Left ventricle myocardium inferior (tissue), 1 donor: ENCODE measurements at places on chromosomes 12 and 14. TPM values are rescaled to one million over a fixed set of nuclear protein-coding genes. Genes with fewer than 3 reads are reported as not detected.
A peak's percentile ranks its signal among the peaks of the same experiment; 100 is the strongest.

Gene CELA1
- total RNA-seq: not detected

Gene EFS
- total RNA-seq: 3.6 TPM

Gene TAS2R30
- 0.44 TPM for total RNA-seq

Gene COQ6
- total RNA-seq: 49.8 TPM

Gene PTCSC3
- not detected for total RNA-seq

Gene SELPLG
- total RNA-seq: 3.4 TPM

Gene PRIMA1
- total RNA-seq: 7.3 TPM

Gene MGAT4C
- 5.4 TPM for total RNA-seq

Gene TMEM30B
- 0.22 TPM for total RNA-seq

Gene LIN7A
- 11.9 TPM for total RNA-seq

Gene ZNF10
- 5.6 TPM for total RNA-seq

Gene CNTN1
- total RNA-seq: 0.11 TPM

Gene RASSF3
- total RNA-seq: 102 TPM

Gene RAP1B
- total RNA-seq: 41.5 TPM

Gene GARIN6
- total RNA-seq: not detected

Gene PITPNM2
- 18.4 TPM for total RNA-seq

- peak overlapping the region; percentile 91 for H3K4me3 ChIP-seq
- no peaks in the 10 kb centered on the region for H3K27me3 ChIP-seq
- no peaks in the 10 kb centered on the region for H3K36me3 ChIP-seq
- H3K4me1 ChIP-seq: peaks cover 51% of the 10 kb centered on the region
Observed at GRCh38 chr12:51951843-51952722, 584 bp downstream of the ACVR1B start.

DNA sequence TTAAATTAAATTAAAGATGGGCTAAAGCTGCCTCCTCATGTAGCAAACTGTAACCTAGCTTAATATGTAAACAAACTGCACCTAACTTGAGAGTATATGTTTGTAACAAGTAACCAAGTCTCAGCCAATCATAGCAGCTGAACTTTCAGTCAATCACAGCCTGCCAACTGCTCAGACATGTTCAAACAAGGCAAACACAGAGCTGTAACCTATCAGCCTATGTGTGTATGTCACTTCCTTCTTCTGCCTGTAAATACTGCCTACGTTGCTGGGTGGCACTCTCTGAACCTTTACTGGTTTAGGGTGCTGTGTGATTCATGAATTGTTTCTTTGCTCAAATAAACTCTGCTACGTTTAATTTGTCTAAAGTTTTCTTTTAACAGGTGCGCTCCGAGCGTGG lies 2.9 kb downstream of the SERPINA6 start:
- DNase-seq: no peak
- H3K4me1 ChIP-seq: no peaks in the 10 kb centered on the region
- no peaks in the 10 kb centered on the region for H3K36me3 ChIP-seq

DNA sequence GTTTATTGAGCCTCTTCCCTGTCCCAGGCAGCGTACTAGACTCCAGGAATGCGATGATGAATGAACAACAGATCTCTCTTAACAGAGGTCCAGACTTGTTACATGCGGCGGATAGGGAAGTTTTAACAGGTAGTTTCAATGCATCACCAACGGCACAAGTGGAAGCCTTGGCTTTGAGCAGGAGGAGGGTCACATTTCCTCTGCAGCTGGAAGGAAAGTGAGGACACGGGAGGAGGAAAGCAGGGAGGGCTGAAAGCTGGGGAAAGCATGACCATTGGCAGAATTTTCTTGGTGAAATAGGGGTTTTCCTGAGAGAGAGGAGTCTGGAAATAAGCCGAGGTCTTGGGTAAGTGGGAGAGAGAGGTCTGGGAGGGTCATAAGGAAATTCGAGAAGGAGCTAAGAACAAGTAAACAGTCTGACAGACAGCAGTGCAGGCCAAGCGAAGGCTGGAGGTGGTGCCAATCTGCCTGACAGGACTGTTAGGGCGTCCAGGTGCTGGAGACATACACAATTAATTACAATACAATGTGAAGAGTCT lies 15.4 kb downstream of the BHLHE41 start:
- H3K4me3 ChIP-seq: no peak overlapping the region
- no peaks in the 10 kb centered on the region for H3K36me3 ChIP-seq
- peaks cover 27% of the 10 kb centered on the region for H3K4me1 ChIP-seq
- H3K27ac ChIP-seq: peak overlapping the region; percentile 73

- DNase-seq: no peak
- H3K4me3 ChIP-seq: no peak overlapping the region
- peaks cover 74% of the 10 kb centered on the region for H3K27me3 ChIP-seq
Observed at GRCh38 chr12:130655010-130655409, 61.1 kb downstream of the RIMBP2 start.

- no peak for DNase-seq
- H3K27me3 ChIP-seq: peaks cover 17% of the 10 kb centered on the region
- peaks cover 2% of the 10 kb centered on the region for H3K4me1 ChIP-seq
- H3K27ac ChIP-seq: no peak overlapping the region
Observed at GRCh38 chr14:20440882-20441281, 4.9 kb upstream of the KLHL33 start.

DNA sequence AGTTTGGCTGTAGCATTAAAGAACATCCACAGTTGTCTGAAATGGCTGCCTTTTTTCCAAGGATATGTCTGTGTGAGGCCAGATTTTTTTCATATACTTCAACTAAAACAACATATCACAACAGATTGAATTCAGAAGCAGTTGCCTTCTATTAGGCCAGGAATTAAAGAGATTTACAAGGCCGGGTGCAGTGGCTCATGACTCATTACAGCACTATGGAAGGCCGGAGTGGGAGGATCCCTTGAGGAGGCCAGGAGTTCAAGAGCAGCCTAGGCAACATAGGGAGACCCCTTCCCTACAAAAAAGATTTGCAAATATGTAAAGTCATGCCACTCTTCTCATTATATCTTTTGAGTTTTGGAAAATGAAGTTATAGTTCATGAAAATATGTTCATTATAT lies 108.6 kb downstream of the KTN1 start:
- no peak for DNase-seq
- peaks cover 36% of the 10 kb centered on the region for H3K36me3 ChIP-seq
- no peaks in the 10 kb centered on the region for H3K27me3 ChIP-seq

- H3K4me1 ChIP-seq: peaks cover 7% of the 10 kb centered on the region
- H3K27me3 ChIP-seq: peaks cover 14% of the 10 kb centered on the region
- H3K4me3 ChIP-seq: no peak overlapping the region
- H3K27ac ChIP-seq: peak overlapping the region; percentile 31
- H3K36me3 ChIP-seq: no peaks in the 10 kb centered on the region
- DNase-seq: no peak
Observed at GRCh38 chr12:47393403-47393790, 312.4 kb downstream of the RPAP3 start.

GRCh38 chr12:99916555-99916954 lies 68.2 kb downstream of the ANKS1B start:
- H3K4me3 ChIP-seq: no peak overlapping the region
- no peaks in the 10 kb centered on the region for H3K4me1 ChIP-seq
- H3K27ac ChIP-seq: no peak overlapping the region
- no peak for DNase-seq
- H3K36me3 ChIP-seq: no peaks in the 10 kb centered on the region

DNA sequence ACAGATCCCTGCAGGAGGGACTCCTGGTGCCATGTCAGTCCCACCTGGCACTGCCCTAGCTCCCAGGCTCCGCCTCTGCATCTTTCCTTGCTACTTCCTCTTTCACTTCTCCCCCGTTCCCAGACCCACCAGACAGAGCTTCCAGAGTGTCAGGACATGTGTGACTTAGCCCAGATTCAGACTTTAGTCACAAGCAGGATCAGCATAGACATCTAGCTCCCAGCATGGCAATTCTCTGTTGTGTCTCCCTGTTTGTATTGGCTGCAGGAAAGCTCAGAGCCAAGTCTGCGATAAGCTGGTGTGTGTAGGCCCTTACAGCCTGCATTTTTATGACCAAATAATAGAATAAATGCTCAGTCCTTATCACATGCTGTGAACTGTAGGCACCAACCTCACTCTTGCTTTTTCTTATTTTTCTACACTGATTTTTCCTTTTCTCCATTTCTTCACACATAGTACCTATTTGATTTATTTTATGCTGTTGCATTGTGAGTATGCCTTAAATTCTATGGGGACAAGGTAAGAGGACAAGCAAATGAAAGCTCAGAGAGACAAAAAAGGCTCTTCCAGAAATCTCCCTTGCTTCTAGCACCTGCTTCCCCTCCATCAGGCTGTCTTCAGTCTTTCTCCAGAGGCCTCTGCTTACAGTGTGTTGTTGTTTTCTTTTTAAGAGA lies 5.9 kb downstream of the DHRS2 start:
- H3K36me3 ChIP-seq: no peaks in the 10 kb centered on the region
- H3K27ac ChIP-seq: no peak overlapping the region
- peaks cover 5% of the 10 kb centered on the region for H3K4me1 ChIP-seq
- DNase-seq: no peak
- no peak overlapping the region for H3K4me3 ChIP-seq

DNA sequence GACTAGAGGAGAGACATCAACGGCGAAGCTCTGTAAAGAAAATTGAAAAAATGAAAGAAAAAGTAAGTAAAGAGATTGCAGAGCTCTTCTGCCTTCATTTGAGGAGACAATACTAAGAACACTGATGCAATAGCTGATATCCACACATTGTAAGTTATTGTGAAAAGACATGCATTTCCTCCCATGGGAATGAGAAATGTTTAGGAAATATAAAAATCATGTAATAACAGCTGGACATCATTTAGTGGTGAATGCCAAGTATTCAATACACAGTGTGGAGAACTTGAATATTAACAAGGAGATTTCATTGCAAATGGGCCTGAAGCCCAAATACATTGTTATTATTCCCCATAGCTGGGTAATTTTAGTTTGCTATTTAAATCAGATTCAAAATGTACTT lies 179.2 kb downstream of the KICS2 start:
- H3K27me3 ChIP-seq: no peaks in the 10 kb centered on the region
- DNase-seq: no peak
- peaks cover 6% of the 10 kb centered on the region for H3K36me3 ChIP-seq
- peaks cover 25% of the 10 kb centered on the region for H3K4me1 ChIP-seq

GRCh38 chr12:52432559-52433207 lies 1.5 kb downstream of the KRT75 start:
- H3K36me3 ChIP-seq: no peaks in the 10 kb centered on the region
- no peak overlapping the region for H3K4me3 ChIP-seq
- H3K4me1 ChIP-seq: no peaks in the 10 kb centered on the region

- no peak overlapping the region for H3K4me3 ChIP-seq
- H3K36me3 ChIP-seq: no peaks in the 10 kb centered on the region
- peaks cover 88% of the 10 kb centered on the region for H3K4me1 ChIP-seq
- DNase-seq: no peak
- peak overlapping the region; percentile 75 for H3K27ac ChIP-seq
Observed at GRCh38 chr12:611721-612120, 51.5 kb downstream of the NINJ2 start.

DNA sequence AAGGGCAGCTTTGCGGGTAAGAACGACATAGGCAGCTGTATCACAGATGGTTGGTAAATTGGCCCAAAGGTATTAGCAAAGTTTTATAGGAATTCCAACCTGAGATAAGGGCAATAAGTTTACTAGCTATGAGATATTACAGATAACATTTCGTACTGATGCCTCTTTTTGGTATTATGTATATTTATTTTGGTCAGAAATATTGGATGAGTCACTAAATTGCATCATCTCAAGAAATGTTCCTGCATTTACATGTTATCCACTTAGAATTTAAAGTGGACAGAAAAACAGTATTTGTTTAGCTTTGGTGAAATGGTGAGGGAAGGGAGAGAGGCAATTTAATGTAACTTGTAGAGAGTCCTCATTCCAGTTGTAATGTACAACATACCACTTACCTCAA lies 65.1 kb upstream of the PZP start:
- no peak for DNase-seq
- H3K27ac ChIP-seq: no peak overlapping the region
- H3K27me3 ChIP-seq: no peaks in the 10 kb centered on the region
- H3K4me1 ChIP-seq: no peaks in the 10 kb centered on the region
- no peaks in the 10 kb centered on the region for H3K36me3 ChIP-seq
- no peak overlapping the region for H3K4me3 ChIP-seq

- no peak within 1 kb of the TSS for H3K4me3 ChIP-seq
- no peak within 1 kb of the TSS for H3K27ac ChIP-seq
- no peaks in the 10 kb centered on the region for H3K4me1 ChIP-seq
- DNase-seq: no peak
Observed at GRCh38 chr12:21130998-21131397, at the start of gene SLCO1B1. SLCO1B1 (plus strand) TSS chr12:21131194; CDS start chr12:21141575, 10,381 bp downstream.

GRCh38 chr12:3040663-3041544 lies 36.3 kb upstream of the TSPAN9 start:
- H3K36me3 ChIP-seq: no peaks in the 10 kb centered on the region
- no peaks in the 10 kb centered on the region for H3K27me3 ChIP-seq
- DNase-seq: no peak
- H3K27ac ChIP-seq: no peak overlapping the region
- no peak overlapping the region for H3K4me3 ChIP-seq

GRCh38 chr14:24818058-24818822 lies 184.2 kb upstream of the GZMB start:
- H3K36me3 ChIP-seq: no peaks in the 10 kb centered on the region
- H3K4me1 ChIP-seq: peaks cover 77% of the 10 kb centered on the region
- H3K27me3 ChIP-seq: no peaks in the 10 kb centered on the region
- H3K4me3 ChIP-seq: no peak overlapping the region
- peak overlapping the region; percentile 83 for H3K27ac ChIP-seq

GRCh38 chr14:62099091-62099490 lies 336.9 kb downstream of the SNAPC1 start:
- no peak overlapping the region for H3K27ac ChIP-seq
- H3K4me1 ChIP-seq: no peaks in the 10 kb centered on the region
- DNase-seq: no peak
- H3K4me3 ChIP-seq: no peak overlapping the region
- H3K27me3 ChIP-seq: no peaks in the 10 kb centered on the region

DNA sequence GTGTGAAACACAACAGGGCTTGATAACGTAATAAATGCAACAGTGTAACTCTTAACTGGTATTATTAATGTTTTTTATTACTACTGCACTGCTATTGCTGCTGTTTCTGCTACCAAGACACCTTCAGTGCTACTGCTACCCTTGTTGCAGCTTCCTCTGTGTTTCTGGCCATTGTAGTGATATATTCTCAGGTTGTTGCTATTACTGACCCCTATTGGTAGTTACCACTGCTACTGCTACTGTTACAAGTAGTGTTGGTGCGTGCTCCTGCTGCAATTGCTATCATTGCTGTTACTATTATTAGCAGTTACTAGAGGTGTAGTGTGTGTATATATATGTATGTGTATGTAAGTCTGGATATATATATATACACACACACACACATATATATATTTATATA lies 87.2 kb upstream of the PTPRB start:
- H3K27ac ChIP-seq: peak overlapping the region; percentile 86
